ENCODE measurements at places on chromosomes 2 and 18.

- no peak for DNase-seq
These were observed 730.3 kb downstream of the CNTNAP5 start for GRCh38 chr2:124755386-124755785.

GRCh38 chr2:236119476-236119875 lies 48.7 kb downstream of the GBX2 start:
- no peak for DNase-seq

DNA sequence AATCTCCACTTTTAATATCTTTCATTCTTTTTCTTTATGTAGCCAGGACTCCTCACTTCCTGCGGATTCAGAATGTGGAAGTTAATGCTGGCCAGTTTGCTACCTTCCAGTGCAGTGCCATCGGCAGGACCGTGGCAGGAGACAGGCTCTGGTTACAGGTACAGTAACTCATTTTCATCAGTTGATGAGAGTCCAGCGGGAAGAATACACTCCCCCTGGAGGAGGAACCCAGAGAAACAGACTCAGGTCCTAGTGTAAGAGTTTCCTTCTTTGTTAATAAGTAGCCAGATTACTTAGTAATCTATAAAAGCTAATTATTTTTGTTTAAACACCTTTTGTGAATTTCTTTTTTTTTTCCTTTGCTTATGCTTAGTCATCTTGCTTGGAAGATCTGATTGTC lies 359.4 kb downstream of the PTPRM start:
- DNase-seq, result no peak

- DNase-seq, result no peak
These were observed 403.3 kb downstream of the TXNL1 start for GRCh38 chr18:56235071-56235470.

- DNase-seq, result peak; percentile 43
These were observed 8.1 kb downstream of the FBXO48 start for GRCh38 chr2:68458981-68459380.

GRCh38 chr2:6934345-6934744 lies 17.1 kb downstream of the RNF144A start:
- no peak for DNase-seq

DNA sequence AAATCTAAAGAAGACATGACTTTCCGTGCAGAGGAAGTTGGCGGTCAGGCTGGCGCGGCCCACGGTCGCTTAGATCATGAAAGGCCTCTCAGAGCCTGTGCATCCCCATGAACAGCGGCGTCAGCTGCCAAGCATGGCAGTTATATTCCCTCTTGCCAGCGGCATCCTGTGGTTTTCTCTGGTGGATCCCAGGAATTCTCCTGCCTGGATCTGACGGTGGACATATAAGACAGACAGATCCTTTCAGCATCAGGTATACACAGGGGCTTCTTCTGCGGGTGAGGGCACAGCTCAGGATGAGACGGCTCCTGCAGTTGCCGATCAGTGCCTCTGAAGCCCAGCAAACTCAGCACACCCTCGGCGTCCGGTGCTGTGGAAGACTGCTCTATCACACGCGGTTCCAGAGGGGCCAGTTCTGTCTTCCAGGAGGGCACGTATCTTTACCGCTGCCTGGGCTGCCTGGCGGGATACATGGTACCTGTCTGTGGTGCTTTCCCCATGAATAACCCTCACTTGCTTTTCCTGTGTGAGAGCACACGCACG lies 157.8 kb downstream of the LDLRAD4 start:
- DNase-seq, result no peak

- DNase-seq, result no peak
These were observed 30.8 kb upstream of the BIN1 start for GRCh38 chr2:127137741-127138140.

DNA sequence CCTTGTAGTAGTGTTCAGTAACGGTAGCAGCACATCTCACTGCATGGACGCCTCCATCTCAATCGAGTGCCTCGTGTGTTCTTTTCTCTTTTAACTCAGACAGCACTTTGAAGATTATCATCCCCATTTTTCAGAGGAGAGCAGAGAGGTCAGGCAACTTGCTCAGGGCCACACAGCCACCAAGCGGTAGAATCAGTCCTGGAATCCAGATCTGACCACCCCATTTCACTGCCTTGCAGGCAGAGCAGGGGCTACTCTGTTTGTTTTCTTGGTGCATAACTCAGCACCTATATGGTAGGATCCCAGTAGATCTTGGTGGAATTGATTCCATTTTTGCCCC lies 129.5 kb downstream of the SMAD7 start:
- DNase-seq, result no peak

- DNase-seq, result no peak
These were observed 126.5 kb upstream of the ITGA6 start for GRCh38 chr2:172300851-172301250.

GRCh38 chr2:205685314-205686055 lies 3.2 kb downstream of the NRP2 start:
- DNase-seq, result no peak

DNA sequence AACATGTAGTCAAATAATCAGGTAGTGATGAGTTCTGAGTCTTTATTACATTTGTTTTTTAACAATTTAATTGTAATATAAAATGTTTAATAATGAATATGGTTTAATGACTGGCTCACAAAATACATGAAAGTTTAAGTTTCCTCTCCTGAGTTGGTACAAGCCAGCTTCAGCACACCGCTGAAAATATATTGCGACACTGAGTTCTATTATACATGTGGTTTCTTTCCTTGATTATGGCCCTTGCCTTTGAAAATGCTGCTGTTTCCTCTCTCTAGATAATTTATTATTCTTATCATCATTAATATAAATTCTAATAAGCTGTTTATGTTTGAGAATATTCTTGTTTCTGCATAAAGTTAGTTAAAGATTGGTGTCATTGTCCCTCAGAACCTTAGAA lies 249.3 kb downstream of the PARD3B start:
- DNase-seq, result no peak

DNA sequence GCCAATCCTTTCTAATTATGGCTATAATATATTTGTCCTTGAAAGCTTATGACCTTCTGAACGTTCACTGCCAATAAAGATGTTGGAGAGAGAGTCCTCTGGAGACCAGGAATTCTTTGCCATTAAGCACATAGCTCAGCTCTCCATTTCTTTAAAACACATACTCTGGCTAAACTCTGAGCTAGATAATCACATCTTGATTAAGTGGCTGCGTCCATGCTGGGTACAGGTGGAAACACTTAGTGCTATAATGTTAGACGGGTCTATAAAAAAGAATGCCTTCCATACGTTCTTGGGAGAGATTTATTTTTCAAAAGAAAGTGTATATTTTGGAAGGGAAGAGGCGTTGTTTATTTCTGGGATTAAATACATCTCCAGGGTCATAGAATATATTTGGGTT lies 314.5 kb downstream of the LPIN1 start:
- DNase-seq, result no peak

DNA sequence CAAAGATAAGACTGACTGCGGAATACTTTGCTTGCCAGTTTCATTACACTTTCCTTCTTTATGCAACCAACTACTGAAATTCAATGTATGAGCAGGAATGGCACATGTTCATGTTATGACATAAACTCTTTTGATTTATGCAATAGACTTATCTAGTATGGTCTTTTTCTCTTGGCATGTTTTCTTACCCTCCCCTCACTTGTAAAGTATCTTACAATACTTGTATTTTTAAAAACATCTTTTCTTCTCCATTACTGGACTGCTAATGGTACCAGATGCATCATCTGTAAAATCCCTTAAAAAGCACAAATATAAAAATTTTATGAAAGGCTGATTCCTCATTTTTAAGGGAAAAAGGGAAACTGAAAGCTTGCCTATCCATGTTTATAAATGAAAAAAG lies 373.8 kb downstream of the ZEB2 start:
- no peak for DNase-seq

GRCh38 chr2:230798769-230799399 lies 65.9 kb upstream of the ITM2C start:
- DNase-seq, result peak; percentile 77

- no peak for DNase-seq
These were observed 494 bp downstream of the HNRNPLL start for GRCh38 chr2:38602136-38602731.

- no peak for DNase-seq
These were observed 490.6 kb upstream of the LINC00305 start for GRCh38 chr18:64639536-64639935.

GRCh38 chr2:19357402-19358241 lies 801 bp downstream of the OSR1 start:
- DNase-seq, result no peak

- DNase-seq, result no peak
These were observed 474.2 kb upstream of the MYT1L start for GRCh38 chr2:2805263-2805662.

DNA sequence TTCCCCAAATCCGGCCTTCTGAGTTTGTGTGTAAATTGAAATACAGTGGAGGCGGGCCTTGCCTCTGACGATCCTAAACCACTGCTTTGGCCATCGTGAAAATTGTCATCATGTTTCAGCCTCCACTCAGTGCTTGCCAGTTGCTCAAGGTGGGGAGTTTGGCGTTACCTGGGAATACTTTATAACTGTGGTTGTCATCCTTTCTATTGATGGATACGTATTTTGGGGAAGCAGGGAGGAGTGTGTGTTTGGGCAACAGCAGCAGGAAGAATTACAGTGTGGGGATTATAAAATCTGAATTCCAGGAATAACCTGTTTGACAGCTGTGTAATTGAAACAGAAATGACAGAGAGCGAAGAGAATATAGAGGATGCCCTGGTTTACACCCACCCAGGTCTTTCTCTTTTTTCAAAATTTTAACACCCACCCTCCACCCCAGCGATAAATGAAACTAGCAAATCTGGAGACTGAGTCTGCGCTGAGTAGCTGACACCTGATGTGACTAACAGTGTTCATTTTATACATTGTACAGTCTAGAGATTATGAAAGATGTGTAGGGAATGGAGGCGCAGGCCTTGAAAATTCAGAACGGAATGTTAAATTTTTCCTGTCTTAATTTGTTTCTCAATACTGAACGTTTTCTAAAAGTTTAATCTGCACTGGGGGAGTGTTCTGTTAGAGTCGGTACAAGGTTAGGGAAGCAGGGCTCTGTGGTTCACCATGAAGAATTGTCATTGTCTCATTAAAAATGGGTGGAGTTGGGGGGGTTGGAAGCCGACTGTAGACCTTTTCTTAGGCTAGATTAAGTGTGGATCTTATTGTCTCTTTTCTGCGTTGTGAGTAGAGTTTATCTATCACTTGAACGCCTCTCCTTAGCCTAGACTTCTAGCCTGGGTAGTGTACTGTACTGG lies 1.6 kb downstream of the MAP4K4 start:
- no peak for DNase-seq

- no peak for DNase-seq
These were observed 76.7 kb downstream of the RND3 start for GRCh38 chr2:150410809-150411208.

DNA sequence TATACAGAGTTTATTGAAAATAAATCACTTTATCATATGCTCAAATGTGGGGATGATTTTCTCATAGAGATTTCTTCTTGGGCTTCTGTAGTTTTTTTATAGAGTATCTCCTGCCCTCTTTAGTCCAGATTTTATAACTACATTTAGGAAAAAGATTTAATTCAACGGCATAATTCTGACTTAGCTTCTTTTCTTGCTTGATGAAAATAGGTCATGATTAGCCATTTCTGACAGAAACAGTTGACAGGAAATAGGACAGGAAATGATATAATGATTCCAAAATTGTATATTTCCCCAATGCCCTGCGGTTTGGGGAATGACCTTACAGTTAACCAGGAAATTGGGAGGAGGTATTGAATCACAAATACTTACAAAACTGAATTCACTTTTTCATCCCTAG lies 1531.9 kb upstream of the ACVR2A start:
- DNase-seq, result no peak

GRCh38 chr2:30826916-30827315 lies 19.7 kb upstream of the CAPN13 start:
- DNase-seq, result no peak

DNA sequence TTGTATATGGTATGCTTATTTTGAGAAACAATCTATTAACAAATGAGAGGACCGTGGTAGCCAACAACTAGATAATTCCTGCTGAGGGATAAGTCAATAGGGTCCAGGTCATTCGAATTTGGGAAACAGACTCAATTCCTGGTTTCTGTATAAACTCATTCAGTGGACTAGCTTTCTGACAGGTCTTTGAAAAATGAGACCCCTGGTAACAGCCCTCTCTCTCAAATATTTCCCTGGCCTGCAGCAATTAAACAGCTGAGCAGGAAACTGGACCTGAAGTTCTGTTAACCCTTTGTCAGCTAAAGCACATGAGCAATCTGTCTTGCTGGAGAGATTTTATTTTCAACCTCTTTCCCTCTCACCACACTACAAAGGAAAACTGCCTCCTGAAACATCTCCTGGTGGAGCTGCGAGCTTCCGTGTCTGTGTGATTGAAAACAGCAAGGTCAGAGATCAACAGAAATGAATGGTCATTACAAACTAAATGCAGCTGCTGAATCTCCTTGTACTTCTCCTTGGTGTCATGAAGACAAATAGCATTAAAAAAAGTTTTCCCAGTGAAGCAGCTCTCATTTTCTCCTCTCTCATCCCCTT lies 70.3 kb upstream of the CCDC85A start:
- DNase-seq, result no peak

DNA sequence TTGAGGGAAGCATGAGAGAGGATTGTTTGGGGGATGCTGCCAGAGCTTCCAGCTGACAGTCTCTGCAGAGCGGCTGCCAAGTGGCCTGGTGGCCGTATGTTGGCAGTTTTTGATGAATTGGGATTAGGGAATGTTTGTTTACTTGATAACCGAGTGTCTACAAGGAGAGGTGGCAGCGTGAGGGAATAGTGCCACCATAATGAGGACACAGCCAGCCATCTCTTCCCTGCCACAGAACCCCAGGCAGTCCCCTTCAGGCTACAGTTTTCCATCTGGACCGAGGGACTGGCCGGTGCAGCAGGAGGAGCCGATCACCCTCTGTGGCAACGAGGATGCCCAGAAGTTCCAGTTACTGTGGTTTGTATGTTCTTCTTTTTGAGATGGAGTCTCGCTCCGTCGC lies 55.2 kb downstream of the TRAPPC12 start:
- no peak for DNase-seq

GRCh38 chr18:76747676-76748075 lies 74.7 kb upstream of the ZNF236 start:
- no peak for DNase-seq

DNA sequence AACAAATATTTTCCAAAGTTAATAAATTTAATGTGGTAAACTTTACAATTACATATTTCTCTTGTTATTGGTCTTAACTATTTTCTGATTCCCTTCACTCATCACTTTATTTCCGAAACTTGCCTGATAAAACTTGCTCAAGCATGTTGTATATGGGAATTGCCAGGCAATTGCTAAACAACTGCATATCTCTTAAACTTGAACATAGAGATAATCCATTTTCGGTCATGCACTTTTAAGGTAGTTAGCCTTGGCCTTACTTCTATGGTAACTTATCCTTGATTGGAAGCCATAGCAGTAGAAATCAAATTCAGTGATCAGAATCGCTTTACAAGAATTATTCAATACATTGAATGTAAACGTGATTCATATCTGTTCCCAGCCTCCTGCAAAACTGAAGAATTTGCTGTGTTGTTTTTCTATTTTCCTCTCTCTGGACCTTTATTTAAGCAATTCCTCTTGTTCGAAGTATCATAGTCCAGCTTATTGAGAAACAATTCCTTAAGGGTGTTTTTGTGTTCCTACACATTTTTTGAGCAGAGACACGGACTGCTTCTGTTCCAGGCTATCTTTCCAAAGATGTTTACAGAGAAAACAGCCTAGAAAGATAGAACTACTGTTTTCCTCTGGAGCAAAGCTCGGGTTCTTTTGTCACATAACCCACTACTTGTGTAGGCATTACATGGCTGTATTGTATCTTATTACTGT lies 674.3 kb downstream of the IRS1 start:
- DNase-seq, result no peak

All from hematopoietic multipotent progenitor cell treated with erythropoietin and hydrocortisone succinate and interleukin-3 and kit ligand, for 17 days (in vitro differentiated cells).